ENCODE measurements at places on chromosomes 4 and X.

- DNase-seq = no peak
These were observed 9.8 kb downstream of the AADAT start for GRCh38 chr4:170079981-170080380.

DNA sequence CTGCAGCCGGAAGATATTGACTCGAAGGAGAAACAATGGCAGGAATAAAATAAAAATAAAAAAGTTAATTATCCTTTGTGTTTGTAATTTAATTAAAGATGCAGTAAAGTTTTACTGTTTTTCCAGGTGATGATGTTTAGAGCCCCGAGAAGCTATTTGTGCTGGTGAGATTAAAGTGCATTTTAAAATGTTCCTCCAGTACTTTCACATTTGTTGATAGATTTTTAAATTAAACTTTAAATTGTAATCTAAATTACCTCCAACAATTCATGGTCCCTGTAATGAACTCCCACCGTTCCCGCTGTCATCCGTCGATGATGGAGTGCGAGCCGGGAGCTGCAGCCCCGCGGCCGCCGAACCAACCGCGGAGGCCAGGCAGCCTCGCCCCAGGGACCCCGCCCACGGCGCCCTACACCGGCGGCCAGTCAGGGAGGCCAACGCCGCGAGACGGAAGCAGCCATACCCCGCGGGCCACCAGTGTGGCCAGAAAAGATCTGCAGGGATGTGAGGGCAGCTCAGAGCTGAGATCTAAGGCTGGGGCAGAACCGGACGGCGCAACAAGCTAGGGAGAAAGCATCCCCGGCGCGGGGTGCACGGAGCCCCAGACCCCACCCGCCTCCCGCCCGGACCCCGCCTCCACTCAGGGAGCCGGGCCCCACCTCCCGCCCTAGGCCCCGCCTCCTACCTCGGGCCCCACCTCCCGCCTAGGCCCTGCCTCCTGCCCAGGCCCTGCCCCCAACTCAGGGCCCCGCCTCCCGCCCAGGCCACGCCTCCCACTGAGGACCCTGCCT lies 104.0 kb downstream of the FAM53A start:
- peak; percentile 100 for DNase-seq

DNA sequence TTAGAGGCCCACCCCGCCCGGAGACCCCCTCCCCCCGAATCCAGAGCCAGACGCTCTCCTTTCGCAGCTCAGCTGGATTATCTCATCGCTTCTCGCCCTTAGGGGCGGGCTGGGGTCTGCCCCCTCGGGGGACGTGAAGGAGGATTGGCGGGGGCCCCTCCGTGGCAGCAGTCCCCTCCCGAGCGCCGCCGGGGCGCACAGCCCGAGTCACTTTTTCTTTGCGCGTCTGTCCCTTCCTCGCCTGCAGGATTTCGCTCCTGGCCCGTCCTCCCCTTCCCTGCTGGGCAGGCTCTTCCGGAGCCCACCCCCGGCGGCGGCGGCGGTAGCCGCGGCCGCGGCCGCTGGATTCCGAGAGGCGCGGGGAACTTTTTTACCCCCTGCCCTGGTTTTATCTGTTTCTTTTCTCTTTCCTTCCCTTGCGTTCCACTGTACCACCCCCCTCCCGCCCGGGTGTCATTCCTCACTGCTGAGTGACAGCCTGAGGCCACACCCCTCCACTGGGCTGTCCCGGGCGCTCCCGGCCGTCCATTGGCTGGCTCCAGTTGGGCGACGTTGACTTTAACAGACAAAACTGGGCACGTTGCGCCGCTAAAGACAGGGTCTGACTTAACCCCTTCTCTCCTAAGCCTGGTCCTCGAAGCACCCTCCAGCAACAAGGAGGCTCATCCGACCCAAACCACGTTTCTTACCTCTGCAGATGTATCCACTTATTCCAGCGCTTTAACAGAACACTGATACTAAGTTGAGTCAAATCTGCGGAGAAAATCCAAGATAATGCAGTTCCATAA lies 492 bp upstream of the NKX3-2 start:
- peak; percentile 98 for DNase-seq

DNA sequence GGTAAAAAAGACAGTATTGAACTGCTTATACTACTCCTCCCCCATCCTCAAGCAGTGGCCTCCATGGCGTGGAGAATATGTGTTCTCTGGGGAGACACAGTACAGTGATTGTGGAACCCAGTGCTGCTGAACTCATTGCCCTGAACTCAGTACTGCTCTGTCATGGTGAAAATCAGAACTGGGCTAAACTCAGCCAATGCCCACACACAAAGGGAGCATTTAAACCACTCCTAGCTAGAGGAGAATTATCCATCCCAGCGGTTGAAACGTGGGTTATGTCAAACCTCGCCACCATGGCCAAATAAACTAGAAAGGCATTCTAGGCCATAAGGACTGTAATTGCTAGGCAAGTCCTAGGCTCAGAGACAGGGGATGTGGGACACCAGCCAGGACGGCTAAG lies 131.8 kb downstream of the SPOCK3 start:
- DNase-seq = no peak

DNA sequence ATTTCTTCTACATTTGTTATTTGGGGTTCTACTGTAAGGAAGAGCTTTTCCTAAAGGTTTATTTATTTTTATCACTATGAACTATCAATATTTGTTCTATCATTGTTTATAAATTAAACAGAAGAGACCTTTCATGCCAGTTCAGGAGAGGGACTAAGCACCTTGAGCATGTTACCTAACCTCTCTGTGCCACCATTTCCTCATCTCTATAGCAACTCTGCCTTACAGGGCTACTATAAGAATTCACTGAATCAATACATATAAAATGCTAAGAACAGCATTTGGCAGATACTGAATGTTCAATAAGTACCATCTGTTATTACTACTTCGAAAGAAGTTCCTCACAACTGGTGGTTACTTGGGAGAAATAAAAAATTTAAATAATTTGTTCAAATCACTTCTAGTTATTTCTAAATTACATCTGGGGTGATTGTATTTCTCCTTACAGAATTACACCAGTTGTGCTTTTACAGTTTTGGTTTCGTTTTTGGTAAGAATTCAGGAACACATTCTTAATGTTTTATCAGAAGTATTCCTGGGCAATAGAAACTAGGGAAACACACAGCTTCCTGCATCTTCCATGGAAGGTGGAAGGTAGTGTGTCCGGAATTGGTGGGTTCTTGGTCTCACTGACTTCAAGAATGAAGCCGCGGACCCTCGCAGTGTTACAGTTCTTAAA lies 32.9 kb downstream of the EREG start:
- DNase-seq = no peak

- peak; percentile 57 for DNase-seq
These were observed 31.8 kb downstream of the KLF3 start for GRCh38 chr4:38695809-38696208.

GRCh38 chrX:31872007-31872406 lies 800.2 kb upstream of the FTHL17 start:
- no peak for DNase-seq

- DNase-seq = no peak
These were observed 25.7 kb downstream of the ARL9 start for GRCh38 chr4:56531149-56531770.

- DNase-seq = no peak
These were observed 39.4 kb downstream of the ANTXR2 start for GRCh38 chr4:80033581-80033980.

DNA sequence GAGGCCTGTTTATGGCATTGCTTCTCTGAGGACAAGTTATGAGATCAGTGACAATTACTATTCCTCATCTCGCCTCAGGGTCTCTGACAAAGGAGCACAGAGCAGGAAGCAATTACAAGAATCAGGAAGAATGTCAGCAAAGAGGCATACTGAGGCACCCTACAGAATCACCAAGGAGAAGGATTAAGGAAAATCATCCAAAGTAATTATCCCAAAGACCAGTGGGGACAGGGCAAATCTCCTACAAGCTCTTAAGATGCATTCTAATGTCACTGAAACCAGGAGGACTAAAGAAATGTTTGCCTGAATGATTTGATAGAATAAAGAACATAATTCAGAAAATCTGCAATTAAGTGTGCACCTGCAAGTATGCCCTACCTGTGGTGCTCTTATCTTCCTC lies 206.2 kb downstream of the RCHY1 start:
- DNase-seq = no peak

DNA sequence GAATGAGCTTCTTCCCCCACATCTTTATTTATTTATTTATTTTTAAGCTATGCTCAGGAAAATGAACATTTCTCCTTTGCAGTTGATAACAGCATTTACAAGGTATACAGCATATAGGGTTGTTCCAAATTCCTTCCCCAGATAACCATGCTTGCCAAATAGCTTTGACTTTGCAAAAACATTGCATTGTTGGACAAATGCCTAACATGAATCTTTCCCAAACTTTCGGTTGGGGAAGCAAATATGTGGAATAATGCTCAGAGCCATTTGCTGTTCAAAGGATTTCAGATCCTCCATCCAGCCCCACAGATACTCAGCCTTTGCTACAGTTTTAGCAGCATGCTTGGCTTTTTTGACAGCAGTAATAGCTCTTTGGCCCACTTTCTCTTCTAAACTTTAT lies 127.2 kb upstream of the AGA start:
- DNase-seq = no peak

- no peak for DNase-seq
These were observed 466.3 kb downstream of the NAF1 start for GRCh38 chr4:162700358-162700757.

GRCh38 chr4:55819634-55820033 lies at the start of gene EXOC1L:
TSS of gene EXOC1L (plus strand) at chr4:55819790. CDS start at chr4:55820027, 237 bp downstream.
- peak; percentile 95 for DNase-seq

DNA sequence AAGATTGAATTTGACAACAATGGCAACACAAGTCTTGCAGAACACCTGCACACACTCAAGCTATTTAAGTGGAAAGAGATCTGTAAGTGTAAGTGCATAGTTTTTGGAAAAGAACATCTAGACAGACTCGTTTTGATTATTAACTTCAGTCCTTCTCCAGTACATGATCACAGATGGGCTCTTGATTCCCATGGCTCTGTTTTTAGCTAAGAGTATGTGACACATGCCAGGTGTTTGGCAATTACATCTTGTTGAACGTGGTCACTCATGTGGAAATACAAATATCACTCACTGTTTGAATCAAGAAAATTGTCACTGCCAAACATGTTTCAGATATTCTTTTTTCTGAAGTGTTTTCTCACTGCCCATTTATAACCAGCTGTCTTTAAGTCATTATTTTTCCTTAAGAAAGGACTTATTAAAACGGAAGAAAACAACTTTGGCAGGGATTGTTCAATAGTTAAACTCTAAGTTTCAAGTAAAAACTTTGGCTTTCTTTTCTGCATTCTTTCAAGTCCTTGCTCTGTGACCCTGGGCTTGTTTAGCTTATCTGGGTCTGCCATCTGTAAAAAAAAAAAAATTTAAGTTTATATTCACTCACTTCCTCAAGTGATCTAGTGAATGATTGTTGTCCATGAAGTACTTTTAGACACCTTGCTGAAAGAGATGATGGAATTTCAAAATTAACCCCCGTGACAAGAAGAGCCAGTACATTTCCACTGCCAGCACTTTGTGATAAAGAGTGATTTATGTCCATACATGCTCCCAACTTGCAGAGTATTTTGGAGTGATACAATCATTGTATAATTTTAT lies 125.4 kb downstream of the ATXN3L start:
- no peak for DNase-seq

DNA sequence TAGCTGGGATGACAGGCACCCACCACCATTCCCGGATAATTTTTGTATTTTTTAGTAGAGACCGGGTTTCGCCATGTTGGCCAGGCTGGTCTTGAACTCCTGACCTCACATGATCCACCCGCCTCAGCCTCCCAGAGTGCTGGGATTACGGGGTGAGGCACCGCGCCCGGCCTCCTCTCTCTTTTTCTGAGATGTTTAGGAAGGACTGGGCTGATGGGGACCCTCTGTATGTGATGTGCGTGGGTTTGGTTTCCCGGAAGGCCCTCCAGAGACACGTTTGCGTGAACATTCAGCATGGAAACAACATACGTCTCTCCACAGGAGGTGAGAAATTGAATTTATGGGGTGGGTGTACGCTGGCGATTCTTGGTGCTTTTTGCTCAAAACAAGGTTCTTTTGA lies 18.6 kb downstream of the SHOX start:
- no peak for DNase-seq

DNA sequence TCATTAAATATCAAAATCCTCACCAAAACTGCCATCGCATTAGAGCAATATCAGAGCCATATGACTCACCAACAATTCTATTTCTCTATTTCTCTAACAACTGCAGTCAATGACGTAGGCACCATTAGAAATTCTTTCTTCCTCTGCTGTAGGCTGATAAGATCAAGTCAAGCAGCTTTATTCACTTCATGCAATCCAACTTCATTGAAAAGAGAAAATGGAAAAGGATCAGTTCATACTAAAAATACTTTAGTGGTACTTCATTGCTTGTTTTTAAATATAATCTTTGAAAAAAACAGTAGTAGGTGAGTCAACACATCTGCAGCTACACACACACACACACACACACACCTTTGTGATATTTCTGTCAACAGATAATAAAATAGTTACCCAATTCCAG lies 345.3 kb upstream of the TENM3 start:
- DNase-seq = no peak

GRCh38 chr4:87071401-87071800 lies 136.6 kb downstream of the AFF1 start:
- no peak for DNase-seq

GRCh38 chr4:8904666-8905065 lies 33.0 kb upstream of the HMX1 start:
- peak; percentile 28 for DNase-seq

DNA sequence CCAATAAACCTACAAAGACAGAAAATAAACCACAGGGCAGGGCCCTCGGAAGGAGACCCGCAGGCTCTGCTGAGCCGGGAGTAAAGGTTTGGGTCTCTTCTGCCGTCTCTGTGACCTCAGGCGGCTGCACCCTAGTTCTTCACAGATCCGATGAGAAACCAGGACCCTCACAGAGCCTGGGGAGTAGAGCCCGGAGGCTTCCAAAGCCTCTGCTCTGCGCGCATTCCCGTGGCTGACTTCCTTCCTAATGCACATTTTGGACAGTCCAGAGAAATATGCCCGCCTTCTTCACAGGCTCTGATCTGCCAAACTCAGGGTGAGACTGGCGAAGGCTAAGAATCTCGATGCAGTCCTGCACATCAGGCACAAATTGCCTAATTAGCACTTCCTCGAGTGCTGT lies 245.5 kb downstream of the EVC2 start:
- no peak for DNase-seq

- DNase-seq = no peak
These were observed 89.7 kb downstream of the NEXMIF start for GRCh38 chrX:74835566-74835965.
